ENCODE measurements at places on chromosomes 7 and 10.

DNA sequence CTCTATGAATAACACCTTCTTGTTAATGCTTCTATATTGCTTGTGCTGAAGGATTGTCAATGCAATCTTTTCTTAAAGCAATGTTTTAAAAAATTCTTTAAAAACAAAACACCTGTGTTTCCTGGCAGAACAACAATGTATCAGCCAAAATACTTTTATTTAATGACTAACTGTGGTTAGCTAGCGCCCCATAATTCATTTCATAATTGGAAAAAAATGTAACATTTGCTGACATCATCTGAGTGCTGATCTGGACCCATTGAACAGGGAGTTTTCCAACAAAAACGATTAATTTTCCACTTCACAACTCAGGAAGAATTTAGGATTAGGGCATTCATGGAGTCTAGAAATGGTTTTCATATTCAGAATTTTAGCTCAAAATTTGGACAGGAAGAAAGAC, 137.6 kb upstream of the CDK6 start:
- no peak for DNase-seq

DNA sequence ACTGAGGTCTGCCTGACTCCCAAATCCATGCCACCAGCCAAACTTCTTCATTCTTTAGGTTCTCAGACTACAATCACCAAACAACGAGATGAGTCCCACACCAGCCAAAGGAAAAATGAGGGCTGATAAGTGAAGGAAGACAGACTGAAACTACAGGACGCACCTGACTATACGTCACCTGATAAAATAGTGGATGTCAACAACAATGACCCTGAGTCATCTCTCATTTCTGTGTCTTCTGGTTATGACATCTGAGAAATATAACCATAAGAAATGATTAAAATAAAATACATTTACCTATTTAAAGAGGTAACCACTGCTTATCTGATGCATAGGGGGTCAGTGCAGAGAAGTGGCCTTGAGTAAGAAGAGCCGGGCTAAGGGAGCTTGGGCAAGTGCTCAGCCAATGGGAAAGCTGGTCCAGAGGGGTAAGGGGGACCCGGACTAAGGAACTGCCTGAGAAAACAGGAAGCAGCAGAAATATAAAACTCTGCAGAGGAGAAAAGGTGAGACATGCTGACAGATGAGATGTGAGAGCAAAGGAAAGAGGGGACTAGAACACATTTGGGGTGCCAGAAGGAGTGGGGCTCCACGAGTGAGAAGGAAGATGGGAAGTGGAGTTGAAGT, 51.8 kb downstream of the HIPK2 start:
- DNase-seq, result no peak

- DNase-seq, result no peak
Measured at GRCh38 chr7:115133248-115133647, 211.4 kb downstream of the MDFIC start.

- no peak for DNase-seq
Measured at GRCh38 chr7:141874787-141875186, 33.5 kb upstream of the PRSS37 start.

DNA sequence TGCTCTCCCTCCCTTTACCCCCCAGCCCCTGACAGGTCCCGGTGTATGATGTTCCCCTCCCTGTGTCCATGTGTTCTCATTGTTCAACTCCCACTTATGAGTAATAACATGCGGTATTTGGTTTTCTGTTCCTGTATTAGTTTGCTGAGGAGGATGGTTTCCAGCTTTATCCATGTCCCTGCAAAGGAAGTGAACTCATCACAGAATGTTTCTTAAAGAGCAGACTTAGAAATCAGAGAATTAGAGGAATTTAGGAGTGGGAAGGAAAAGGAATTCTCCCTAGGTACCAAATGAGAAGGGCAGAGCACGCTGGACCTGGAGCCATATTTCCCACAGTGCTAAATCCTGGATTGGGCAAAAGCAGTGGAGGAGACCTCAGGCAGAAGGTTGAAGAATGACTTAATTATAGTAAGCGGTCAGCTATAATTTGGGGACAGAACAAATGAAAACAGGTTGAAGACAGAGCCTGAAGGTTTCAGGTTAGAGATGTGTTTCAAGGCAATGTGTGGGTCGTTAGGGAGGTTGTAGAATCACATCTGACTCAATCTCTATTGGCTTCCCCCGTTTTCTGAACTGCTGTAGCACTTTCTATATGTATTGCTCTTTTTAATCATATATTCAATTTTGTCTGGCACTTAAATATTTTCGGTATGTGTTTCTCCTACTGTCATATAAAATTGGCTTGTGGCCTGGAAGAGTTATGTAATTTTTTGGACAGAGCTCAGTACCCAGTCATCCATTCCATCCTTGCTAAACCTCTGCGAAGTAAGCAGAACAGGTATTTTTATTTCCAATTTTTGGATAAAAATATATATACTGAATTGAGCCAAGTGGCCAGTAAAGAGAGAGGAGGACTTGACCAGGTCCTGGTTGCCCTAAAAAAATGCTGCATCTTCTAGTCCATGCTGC, 210.5 kb upstream of the KLF6 start:
- peak; percentile 34 for DNase-seq

GRCh38 chr7:76354981-76355730, 3.6 kb downstream of the YWHAG start:
- no peak for DNase-seq

GRCh38 chr10:63133821-63134557, 861 bp downstream of the NRBF2 start:
- DNase-seq, result no peak

DNA sequence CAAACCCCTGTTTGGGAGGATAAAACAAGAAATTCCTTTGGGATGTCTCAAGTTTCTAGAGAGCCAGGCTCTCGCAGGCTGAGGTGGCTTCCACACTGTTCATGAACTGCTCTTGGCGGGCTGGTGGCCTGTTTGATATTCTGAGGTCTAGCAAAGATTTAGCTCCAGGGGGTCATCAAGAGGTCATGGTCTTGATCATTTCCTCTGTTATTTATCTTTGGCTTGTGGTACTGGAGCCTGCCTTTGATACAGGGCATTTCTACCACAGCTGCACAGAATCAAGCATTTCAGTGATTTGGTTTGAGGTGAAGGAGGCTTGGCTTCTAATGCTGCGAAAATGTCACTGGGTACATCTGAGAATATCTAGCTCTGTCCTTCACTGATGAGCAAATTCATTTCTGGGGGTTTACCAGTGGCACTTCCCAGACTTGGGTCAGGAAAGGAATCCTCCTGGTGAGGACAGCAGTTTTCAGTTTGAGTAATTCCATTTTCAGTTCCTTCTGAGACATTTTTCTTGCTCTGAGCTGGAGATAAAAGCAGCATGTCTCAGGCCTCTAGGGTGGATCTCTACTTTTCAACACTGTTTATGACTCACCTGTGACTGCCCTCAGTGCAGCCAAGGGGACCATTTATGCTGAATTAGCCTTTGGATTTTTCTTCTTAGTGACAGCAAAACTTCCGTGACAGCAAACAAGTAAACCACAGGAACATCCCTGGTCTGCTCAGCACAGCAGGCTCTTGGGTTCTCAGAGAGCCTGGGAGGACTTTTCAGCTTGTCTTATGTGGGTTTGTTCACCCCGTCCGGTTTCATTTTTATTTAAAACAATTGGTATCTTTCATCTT, 312.0 kb downstream of the RNLS start:
- DNase-seq, result peak; percentile 71

DNA sequence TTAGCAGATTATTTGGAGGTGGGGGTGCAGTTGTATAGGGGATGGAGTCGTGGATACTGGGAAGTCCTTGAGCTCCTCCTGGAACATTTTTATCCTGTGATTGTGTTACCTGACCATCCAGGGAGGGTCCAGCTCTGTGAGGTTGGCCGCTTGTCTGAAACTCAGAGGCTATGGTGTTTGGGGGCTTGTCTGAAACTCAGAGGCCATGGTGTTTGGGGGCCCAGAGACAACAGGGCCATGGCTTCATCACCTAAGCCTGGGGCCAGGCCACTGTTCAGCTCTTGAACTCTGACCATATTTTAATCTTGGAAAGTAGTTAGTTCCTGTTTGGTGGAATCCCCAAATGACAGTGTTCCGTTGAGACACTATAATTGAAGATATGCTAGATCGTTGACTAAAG, 66.1 kb downstream of the TRRAP start:
- DNase-seq, result no peak

- peak; percentile 41 for DNase-seq
Measured at GRCh38 chr10:48215486-48216203, 58.9 kb downstream of the FRMPD2 start.

- no peak for DNase-seq
Measured at GRCh38 chr7:7100432-7100849, 81.9 kb upstream of the C1GALT1 start.

- no peak for DNase-seq
Measured at GRCh38 chr7:138665249-138665648, 35.9 kb downstream of the SVOPL start.

- no peak for DNase-seq
Measured at GRCh38 chr10:30791197-30791611, 161.7 kb upstream of the LYZL2 start.

DNA sequence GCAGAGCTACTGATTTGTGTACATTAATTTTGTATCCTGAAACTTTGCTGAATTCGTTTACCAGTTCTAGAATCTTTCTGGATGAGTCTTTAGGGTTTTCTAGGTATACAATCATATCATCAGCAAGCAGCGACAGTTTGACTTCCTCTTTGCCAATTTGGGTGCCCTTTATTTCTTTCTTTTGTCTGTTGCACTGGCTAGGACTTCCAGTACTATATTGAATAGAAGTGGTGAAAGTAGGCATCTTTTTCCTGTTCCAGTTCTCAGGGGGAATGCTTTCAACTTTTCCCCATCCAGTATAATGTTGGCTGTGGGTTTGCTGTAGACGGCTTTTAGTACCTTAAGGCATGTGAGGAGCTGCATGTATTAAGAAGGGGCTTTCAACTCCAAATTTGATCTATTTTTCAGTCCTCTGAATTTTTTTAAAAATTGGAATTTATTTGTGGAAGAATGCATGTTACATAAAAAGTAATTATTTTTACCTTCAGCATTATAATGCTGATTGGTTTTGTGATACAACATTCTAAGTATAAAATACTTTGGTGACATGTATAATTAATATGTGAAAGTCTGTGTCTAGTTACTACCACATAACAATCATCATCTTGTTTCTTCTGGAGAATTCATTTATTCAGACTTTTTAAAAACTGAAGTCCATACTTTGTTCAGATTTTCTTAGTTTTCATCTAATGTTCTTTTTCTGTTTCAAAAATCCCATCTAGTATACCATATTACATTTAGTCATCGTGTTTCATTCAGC, 49.6 kb downstream of the CPED1 start:
- no peak for DNase-seq

GRCh38 chr10:113716109-113716910, 35.2 kb upstream of the PLEKHS1 start:
- no peak for DNase-seq

DNA sequence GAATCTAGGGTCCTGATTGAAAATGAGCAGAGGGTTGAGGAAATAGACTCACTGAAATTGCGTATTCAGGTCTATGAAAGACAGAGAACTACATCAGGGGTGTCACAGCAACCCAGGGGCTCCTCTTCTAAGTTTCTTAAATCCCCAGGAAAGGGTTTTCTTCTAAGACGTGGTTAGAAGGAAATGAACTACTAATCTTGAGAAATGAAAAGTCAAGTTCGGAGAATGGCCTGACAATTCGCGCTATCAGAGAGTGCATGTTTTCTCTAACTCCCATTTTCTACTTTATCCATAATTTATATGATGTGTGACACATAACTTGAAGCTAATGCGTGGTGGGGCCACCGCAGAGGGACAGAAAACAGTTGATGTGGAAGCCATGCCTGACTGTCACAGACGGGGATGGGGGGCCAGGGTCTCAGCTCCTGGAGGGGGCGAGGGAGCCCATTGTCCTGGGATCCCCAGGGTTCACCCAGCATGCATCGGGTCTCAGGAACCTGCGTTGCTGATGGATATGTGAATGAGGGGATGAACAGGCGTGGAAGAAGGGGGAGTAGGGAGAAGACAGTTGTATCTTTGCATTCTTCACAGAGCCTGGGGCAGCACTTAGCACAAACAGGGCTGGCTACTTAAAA, 86.3 kb downstream of the PTPRE start:
- no peak for DNase-seq

GRCh38 chr10:4013651-4014121, 228.7 kb upstream of the KLF6 start:
- no peak for DNase-seq

- no peak for DNase-seq
Measured at GRCh38 chr10:48633381-48634197, 28.7 kb upstream of the ARHGAP22 start.

GRCh38 chr7:1598961-1599639, 29.3 kb upstream of the PSMG3 start:
- DNase-seq, result no peak

DNA sequence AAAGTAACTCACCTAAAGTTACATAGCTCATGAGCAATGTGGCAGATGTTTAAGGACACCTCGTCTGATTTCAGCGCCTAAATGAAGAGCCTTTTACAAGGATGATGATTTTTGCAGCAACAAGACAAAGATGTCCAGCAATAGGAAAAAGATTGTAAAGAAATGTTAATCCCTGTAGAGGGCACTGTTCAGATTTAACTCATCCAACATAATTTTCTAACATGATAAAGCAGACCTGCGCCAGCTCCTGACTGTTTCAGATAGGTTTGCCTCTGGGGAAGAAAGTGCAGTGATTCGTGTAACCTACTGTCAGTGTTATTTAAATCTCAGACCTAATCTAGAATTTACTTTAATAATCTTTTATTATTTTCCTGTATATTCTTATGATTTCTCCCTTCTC, 595.2 kb downstream of the AUTS2 start:
- peak; percentile 22 for DNase-seq

- peak; percentile 52 for DNase-seq
Measured at GRCh38 chr7:11130012-11130411, 156.3 kb downstream of the PHF14 start.

DNA sequence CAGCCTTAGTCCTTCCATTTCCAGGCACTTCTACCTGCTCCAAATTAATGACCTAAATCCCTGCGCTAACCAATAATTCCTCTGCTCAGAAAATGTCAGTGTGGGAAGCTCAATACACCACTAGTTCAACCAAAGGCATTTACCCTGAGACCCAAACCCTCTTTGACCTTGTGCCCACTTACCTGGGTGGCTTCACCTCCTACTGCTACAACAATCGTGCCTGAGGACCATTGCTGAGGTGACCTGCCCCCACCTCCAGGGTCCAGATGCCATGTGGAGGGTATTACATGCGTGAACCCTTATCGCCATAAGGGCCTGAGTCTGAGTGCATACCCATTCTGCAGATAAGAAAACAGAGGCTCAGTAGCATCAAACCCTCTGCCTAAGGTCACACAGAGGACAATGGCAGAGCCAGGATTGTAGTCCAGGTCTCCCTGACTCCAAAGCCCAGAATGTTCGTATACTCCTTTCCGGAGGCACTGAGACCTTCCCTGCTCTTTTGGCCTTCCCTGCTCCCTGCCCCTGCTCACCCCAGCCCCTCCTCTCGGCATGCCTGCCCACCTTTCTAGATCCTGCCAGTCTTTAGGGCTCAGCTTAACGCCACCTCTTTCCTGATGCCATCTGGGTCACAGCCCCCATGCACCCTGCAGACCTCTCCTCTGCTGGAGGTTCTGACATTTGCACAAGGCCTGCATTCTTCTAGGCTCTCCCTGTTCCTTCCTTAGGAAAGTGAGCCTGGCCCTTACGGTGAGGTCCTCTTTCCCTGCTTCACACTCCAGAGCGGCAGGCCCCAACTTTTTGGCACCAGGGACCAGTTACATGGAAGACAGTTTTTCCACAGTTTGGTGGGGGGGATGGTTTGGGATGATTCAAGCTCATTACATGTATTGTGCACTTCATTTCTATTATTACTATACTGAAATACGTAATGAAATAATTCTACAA, 94.9 kb downstream of the CHST15 start:
- DNase-seq, result no peak

All from Daoy (cell line).